ENCODE measurements at places on chromosomes 12 and 14.

DNA sequence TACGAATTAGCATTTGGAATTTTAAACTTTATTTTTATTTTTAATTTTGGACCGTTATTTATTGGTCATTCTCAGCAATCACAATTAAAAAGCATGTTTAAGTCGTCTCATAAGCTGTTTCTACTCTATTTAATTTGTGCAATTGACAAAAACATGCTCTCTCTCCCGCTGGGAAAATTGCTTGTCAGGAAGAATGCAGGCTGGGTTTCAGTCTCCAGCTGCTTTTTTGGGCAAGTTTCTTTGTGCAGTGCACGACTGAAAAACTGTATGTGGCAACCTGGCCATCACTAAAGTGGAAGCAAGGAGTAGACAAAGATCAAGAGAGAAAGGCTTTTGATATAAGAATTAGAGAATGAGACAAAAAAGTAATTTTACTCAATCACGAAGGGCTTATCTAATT, 941.5 kb upstream of the MDGA2 start:
- no peak for DNase-seq

DNA sequence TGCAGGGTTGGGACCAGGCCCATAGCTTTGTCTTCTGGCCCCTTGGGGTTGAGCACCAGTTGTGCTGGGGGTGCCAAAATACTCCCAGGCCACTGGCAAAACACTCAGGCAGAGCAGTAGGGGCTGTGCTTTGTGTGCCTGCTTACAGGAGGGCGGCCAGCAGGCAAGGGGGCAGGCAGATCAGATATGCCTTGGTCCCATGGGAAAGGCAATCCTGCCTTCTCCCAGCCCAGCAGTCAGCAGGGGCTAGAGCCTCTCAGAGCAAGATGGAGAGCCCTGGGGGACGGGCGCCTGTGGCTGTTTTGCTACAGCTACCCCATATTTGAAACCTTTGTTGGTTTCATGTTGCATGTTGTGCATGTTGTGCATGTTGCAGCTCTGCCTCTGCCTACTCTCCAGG, 36.2 kb upstream of the TMX1 start:
- DNase-seq = no peak

- DNase-seq = no peak
Measured at GRCh38 chr14:99032759-99033158, 239.2 kb downstream of the BCL11B start.

DNA sequence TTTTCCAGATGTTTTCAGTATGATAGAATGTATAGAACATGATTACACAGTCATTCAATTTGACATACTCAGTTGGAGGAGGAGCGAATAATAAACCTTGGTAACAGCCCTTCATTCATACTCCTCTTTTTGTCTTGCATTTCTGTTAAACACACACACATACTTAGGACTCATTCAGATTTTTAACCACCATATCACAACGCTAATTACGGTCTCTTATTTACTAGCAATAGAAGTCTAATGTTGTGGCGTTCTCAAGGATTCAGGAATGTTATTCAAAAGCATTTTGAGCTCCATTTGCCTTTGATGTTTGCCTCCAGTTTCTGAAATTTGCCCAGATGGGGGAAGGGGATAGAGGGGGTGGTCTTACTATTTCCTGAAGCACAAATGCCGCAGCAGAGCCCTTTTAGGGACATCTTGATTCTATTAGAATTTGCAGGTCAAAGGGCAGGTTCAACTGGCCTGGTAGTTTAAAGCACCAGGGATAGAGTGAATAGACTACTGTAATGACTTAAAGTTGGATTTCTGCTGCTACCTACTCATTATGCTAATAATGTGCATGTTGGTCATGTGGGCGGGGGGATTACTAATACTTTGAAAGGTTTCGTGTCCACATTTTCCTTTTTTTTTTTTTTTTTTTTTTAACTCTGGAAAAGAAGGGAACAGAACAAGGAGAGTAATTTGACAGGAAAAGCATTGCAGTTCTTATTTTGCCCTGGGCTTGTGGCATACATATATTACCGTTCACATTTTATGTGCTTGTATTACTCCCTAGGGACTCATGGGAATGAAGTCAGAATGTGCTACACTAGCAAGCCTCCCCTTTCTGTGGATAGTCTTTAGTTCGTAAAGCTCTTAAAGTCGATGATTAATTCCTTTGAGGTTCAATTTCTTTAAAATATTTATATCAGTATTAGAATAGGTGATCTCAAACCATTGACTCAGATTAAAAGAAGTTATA, 226.8 kb downstream of the FBXL14 start:
- DNase-seq = no peak

DNA sequence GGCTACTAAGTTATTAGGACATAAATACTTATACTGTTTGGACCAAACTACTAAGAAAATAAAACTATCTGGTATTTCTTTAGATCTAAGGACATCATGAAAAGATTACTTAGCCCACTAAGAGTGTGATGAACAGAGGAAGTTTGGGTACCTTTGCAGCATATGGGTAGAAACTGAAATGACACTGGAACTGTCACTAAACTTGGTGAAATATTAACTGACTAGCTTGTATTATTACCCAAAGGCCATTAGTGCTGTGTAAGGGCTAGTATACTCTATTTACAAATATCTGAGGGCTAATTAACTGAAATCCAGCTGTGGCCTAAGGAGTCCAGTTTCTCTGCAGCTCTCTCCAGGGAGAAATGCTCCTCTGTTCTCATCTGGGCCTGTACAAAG, 45.5 kb downstream of the PAWR start:
- DNase-seq = no peak

GRCh38 chr12:104181313-104181712, 34.3 kb upstream of the TXNRD1 start:
- no peak for DNase-seq

- DNase-seq = no peak
Measured at GRCh38 chr12:79299447-79300198, 391.1 kb downstream of the PAWR start.

DNA sequence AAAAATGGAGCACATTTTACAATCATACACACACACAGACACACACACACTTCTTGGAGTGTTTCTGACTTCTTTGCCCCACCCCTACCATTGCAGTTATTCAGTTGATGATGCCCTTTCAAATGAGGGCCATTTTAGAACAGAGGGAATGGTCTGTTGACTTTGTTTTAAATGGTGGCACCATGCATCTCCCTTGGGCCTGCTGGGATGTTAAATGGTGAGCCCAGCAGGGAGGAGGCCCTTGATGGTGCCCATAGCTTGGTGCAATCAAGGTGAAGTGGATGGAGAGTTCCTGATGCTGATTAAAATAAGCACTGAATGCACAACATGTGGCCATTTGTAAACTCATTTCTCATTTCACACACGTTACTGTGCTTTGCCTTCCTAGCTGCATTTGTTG, 13.3 kb downstream of the C12orf75 start:
- DNase-seq = no peak

DNA sequence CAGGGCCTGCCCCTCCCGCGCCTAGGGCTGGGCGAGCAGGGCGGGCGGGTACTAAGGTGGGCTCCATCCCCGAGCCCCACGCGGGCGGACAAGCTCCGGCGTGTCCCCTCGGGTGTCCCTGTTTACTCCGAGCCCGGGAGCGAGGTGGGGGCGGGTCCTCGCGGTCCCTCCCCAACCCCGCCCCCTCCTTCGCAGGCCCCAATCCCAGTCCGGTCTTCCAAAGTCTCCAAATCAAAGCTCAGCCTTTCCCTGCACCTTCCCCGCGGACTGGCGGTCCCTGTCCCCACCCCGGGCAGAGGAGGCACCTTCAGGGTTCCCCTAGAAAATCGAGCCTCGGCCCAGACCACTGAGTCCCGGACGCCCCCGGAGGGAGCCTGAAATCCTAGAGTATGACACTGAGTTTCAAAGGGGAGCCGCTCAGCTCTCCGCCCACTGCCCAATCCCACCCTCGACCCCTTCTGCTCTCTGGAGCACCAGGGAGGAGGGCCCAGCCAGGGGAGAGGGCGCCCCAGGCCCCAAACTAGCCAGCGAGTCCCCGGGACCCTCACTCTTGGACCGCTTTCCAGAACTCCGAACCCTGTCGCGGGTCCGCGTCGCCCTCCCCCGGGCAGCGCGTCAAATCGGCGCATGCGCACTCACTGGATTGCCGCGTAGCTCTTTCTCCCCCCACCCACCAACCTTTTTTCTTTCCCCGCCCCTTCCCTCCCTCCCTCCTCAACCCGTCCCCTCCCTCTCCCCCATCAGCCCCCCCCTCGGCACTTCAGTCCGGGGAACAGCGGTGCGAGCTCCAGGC, at the start of gene LRP1:
Gene LRP1, plus strand, starts transcription at position 758 of the 793 bp plus-strand sequence. CDS start 482 bp downstream, outside the sequence.
- peak; percentile 86 for DNase-seq

GRCh38 chr12:21881965-21882364, 59.3 kb downstream of the ABCC9 start:
- no peak for DNase-seq

DNA sequence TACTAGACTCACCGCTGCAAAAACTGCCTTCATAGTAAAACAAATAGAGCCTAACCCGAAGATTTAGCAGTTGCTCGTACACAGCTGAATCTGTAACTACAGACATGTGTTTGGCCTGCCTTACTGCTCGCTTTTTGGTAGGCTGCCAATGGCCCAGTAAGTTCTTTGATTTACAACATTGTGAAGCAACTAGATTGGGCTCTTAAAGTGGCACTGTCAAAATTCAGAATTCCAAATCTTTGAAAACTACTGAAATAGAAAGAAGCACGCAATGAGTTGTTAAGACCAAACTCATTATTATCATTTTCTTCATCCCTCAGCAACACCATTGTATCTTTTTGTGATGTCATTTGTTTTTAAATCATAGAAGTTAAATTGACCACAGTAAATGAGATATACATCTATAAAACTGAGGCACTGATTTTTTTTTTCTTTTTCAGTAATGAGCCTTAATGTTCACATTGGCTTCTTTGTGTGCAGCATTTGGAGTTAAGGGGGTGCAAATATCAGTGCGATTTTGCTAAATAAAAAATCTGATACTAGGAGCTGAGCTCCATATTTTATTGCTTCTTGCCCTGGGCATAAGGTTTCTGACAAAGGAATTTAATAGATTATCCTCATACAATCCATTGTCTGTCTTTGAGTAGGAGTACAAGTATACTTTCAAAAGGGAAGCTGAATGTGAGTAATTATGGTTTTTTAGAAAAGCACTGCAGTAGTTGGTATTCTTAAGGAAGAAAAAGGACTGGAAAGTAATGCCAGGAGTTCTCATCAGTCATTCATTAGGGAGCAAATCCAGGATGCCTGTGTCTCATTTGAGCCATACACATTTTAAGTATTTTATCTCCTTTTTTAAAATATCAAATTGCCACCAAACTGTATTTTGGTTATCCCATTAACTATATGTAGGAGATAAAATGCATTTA, 138.5 kb downstream of the KICS2 start:
- no peak for DNase-seq

DNA sequence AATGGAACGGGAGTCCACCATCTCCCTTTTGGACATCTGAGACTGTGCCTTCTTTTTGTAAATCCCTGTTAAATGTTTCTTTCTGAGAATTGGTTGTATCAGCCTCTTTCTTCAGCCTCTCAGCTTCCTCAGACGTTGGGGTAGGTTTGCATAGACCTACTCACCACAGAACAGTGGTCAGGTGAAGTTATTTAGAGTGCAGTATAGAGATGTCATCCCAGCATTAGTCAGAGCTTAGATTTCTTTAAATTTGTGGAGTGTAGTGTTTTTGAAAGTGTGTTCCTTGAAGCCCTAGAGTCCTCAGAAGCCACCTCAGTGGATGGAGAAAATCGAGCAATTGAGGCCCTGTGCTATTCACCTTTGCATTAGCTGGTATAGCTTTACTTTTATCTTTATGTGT, 8.9 kb upstream of the EEA1 start:
- DNase-seq = no peak

GRCh38 chr14:70909733-70910614, 2.7 kb downstream of the PCNX1 start:
- no peak for DNase-seq

DNA sequence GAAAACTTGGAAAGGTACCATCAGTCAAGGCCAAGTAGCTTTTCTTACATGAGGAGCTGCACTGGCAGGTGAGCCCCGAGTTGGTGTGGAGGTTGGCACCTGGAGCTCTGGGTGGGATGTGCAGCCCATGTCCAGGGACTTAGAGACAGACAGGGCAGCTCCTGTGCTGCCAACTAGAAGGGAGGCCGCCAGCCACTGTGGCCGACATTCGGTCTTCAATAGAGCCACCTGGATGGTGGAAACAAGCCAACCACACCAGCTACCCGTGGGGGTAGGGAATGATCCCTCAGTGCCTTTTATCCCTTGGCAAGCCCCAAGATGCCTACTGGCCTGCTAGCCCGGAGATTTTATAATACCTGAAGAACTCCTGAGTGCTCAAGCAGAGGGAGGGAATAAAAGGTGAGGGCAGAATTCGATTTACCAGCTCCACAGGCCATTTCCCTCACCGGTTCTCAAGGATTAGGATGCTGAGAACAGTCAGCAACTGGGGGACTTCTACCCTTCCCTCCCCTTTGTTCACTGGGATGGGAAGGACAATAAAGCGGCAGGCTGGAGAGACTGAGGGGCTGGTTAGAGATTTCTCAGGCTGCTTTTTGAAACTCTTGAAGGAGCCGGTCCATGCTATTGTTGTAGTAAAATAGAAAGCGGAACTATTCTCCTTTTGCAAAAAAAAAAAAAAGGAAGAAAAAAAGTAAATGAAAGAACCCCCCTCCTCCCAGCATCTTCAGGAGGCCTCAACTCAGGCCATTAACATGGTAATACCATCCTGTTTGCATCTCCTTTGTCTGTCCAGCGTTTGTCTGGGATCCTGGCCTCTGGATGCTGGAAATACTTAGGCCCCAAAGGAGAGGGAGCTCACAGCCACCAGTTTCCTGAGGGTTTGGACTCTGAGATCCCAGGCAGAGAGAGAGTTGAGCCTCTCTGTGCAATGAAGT, 321.6 kb downstream of the ZFP36L1 start:
- no peak for DNase-seq

All from CD4-positive, alpha-beta T cell treated with Interleukin-6 at 100 ng/mL for 8 hours (primary cell).